ENCODE measurements at places on chromosomes 4 and X.

DNA sequence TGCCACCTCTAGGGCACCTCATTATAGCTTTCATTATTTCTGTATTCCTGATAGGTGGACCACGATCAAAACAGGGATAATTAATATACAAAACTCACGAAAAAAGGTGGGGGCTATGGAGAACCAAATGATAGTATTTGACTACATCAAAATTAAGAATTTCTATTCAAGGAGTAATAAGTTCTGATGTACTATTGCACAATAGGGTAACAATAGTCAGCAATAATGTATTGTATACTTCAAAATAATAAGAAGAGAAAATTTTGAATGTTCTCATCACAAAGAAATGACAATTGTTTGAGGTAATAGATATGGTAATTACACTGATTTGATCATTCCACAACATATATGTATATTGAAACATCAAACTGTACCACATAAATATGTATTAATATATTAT lies 327.3 kb upstream of the TRAM1L1 start:
- no peak for DNase-seq

DNA sequence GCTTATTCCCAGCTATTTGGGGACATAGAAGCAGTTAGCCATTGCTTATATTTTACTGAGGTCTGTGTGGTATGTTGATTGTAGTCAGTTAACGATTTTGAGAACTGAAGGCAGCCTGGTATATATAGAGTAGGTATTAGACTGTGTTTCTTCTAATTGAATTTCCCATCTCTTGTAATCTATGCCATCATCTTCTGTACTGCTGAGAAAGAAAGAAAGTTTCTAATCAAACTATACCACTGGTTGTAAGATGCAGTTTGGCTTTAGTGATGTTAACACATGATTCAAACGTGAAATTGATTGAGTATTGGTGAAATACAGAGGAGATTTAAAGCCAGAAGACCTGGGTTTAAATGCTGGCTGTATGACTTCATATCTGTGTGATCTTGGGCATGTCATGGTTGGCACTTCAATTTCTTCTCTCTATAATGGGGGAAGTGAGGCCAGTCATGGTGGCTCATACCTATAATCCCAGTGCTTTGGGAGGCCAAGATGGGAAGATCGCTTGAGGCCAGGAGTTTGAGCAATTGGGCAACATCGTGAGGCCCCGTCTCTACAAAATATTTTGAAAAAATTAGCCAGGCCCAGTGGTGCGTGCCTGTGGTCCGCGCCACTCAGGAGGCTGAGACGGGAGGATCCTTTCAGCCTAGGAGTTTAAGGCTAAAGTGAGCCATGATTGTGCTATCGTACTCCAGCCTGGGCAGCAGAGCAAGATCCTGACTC lies 11.6 kb downstream of the HTT start:
- no peak for DNase-seq

DNA sequence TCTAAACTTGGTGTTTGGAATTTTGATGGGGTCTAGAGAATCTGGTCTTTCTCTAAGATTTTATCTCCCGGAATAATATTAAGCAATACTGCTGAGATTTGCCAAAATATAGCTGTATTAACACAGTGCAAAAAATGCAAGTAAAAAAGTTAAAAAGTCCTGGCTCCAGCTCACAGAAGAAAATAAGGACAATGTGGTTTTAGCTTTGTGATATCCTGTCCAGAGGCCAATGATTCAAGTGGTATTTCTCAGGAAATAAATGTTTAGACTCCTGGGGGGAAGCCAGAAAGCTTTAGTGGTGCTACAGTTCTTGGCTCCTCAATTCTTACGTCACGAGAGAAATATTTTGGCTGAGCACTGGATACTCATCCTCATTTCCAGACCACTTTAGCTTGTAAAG lies 40.9 kb upstream of the IL13RA2 start:
- DNase-seq, result peak; percentile 5

DNA sequence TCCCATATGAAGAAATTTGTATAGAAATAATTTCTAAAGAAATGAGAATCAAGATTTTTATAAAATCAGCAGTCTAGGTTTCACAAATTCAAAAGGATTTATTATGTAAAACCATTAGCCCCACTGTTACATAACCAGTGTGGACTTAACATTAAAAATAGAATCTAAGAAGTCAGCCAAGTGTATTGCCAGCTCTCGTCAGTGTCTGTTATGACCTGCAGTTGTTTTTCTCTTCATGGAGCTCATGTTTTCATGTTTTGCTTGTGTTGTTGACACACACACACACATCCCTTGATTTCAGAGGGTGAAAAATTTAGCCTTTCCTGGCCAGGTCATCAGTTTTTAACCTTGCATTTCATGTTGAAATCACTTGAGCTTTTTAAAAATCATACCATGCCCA lies 39.5 kb downstream of the USP38 start:
- no peak for DNase-seq

- no peak for DNase-seq
These were observed 2.2 kb upstream of the SLC38A5 start for GRCh38 chrX:48472225-48472624.

- DNase-seq, result no peak
These were observed 378.2 kb upstream of the MAOA start for GRCh38 chrX:43277879-43278278.

GRCh38 chr4:107147873-107148272 lies 111.8 kb upstream of the DKK2 start:
- no peak for DNase-seq
